Pancreas (tissue), 10 donors: ENCODE measurements at places on chromosomes 5 and 9.
A peak's percentile ranks its signal among the peaks of the same experiment; 100 is the strongest.

DNA sequence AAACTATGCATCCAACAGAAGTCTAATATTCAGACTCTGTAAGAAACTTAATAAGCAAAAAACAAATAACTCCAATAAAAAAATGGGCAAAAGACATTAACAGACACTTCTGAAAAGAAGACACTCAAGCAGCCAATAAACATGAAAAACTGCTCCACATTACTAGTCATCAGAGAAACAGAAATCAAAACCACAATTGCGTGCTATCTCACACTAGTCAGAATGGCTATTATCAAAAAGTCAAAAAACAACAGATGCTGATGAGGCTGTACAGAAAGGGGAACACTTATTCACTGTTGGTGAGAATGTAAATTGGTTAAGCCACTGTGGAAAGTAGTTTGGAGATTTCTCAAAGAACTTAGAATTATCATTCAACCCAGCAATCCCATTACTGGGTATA lies 101.2 kb upstream of the TRIM32 start:
- H3K27ac ChIP-seq, result no peak overlapping the region
- no peak overlapping the region for H3K4me3 ChIP-seq
- no peaks in the 10 kb centered on the region for H3K36me3 ChIP-seq
- DNase-seq, result no peak
- no peaks in the 10 kb centered on the region for H3K4me1 ChIP-seq

- no peaks in the 10 kb centered on the region for H3K36me3 ChIP-seq
- H3K4me1 ChIP-seq, result no peaks in the 10 kb centered on the region
- DNase-seq, result no peak
- H3K27me3 ChIP-seq, result no peaks in the 10 kb centered on the region
Observed at GRCh38 chr9:15512204-15512603, 1.4 kb upstream of the PSIP1 start.

DNA sequence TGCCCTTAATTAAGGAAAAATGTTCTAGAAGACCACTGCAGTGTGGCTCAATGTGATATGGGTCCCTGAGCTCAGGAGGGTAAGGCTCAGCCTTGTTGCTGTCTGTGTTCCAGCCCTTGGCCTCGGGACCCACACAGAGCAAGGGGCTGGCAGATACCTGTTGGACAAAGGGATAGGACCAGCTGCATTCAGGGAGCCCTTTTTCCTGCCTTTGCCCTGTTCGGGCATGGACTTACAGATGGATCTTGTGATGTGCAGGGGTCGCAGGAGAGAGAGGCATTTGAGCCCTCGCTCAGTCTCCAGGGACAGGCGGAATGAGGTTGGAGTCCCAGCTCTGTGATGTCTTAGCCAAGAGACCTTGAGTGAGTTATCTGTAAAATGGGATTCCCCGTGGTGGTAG lies 12.1 kb upstream of the BOD1 start:
- no peaks in the 10 kb centered on the region for H3K27me3 ChIP-seq
- H3K27ac ChIP-seq, result no peak overlapping the region
- no peak for DNase-seq
- no peaks in the 10 kb centered on the region for H3K4me1 ChIP-seq
- no peak overlapping the region for H3K4me3 ChIP-seq

DNA sequence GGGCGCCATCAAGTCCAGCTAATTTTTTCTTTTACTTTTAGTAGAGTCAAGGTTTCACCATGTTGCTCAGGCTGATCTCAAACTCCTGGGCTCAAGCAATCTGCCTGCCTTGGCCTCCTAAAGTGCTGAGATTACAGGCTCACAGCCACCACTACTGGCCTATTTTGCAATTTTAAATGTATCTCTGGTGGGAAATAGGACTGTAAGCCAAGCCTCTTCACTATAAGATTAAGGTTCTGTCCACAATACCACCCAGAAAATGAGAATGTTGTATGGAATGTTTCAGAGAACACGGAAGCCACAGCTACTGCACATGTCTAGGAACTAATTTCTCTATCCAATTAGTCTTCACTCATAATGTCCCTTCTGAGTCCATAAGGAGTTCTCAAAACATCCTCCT lies 607.3 kb downstream of the PRELID2 start:
- no peaks in the 10 kb centered on the region for H3K27me3 ChIP-seq
- DNase-seq, result no peak

DNA sequence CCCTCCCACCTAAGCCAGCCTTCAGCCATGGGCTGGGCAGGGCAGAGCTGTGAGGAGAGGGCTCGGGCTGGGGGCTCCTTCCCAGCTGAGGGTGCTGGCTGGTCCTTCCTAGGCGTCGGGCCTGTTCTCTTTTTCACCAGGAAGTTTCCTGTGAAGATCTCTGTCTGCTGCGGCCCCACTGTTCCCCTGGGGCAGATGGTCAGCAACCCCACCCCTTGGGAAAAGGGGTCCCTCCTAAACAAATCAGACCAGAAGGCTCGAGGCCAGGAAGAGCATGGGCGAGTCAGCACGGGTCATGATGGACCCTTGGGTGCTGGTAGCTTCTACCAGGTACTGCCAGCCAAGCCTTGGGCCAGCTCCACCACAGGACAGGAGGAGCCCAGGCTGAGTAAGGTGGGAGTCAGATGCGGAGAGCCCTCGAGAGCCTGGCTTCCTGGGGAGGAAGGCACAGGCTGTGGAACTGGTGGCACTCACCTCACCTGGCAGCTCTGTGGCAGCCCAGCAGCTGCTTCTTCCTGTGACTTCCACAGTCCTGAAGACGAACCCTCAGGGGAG lies 3.5 kb downstream of the CACNA1B start:
- DNase-seq, result no peak
- no peaks in the 10 kb centered on the region for H3K4me1 ChIP-seq
- H3K4me3 ChIP-seq, result no peak overlapping the region
- H3K27ac ChIP-seq, result no peak overlapping the region

DNA sequence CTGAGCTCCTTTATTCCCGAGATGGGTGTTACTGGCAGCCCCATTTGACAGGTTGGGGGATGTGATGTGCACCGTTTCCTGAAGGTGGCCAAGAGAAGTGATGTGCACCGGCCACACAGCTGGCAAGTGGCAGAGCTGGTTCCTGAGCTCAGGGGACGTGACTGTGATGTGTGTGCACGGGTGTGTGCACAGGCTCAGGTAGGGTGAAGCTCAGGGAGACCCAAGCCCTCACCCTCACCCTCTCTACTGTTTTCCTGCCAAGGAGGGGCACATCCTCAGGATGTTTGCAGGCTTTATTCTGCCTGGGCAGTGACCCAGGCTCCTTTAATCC lies 56.6 kb downstream of the WWC1 start:
- no peak overlapping the region for H3K4me3 ChIP-seq
- peak overlapping the region; percentile 26 for H3K27ac ChIP-seq
- peaks cover 25% of the 10 kb centered on the region for H3K4me1 ChIP-seq
- H3K27me3 ChIP-seq, result no peaks in the 10 kb centered on the region
- no peaks in the 10 kb centered on the region for H3K36me3 ChIP-seq

- H3K4me3 ChIP-seq, result no peak overlapping the region
- no peaks in the 10 kb centered on the region for H3K36me3 ChIP-seq
- DNase-seq, result no peak
- H3K27ac ChIP-seq, result no peak overlapping the region
- H3K27me3 ChIP-seq, result peaks cover 4% of the 10 kb centered on the region
Observed at GRCh38 chr5:73232266-73233041, 59.5 kb downstream of the TMEM174 start.

DNA sequence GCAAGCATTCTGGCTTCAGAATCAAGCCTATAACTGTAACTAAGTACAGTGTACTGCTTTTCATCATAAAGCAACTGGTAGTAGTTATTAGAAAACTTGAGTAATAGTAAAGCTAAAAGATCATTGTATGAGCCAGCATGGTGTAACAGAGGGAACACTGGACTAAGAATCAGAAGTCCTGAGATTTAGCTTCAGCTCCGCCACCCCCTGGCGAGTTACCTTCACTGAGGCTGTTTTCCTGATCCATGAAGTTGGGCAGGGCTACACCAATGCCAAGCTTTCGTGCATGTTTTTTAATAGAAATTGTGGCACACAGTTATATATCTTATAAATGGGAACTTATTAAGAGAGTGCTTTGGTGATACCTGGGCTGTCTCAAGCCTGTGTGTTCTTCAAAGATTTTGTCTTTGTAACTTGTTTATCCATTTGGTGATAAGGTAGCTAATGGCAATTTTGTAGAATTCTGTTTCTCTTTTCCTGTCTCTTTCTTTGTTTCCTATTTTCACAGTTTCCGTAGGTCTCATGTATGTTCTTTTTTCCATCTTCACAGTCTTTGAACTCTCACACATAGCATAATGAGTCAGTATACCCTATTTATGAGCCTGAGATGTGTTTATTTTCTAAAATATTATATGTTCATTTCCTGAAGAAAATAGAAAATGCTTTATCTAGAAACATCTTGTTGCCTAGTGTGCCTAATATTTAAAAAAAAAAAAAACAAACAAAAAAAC lies 102.3 kb downstream of the GDNF start:
- H3K36me3 ChIP-seq, result no peaks in the 10 kb centered on the region
- H3K4me1 ChIP-seq, result no peaks in the 10 kb centered on the region
- no peak for DNase-seq

DNA sequence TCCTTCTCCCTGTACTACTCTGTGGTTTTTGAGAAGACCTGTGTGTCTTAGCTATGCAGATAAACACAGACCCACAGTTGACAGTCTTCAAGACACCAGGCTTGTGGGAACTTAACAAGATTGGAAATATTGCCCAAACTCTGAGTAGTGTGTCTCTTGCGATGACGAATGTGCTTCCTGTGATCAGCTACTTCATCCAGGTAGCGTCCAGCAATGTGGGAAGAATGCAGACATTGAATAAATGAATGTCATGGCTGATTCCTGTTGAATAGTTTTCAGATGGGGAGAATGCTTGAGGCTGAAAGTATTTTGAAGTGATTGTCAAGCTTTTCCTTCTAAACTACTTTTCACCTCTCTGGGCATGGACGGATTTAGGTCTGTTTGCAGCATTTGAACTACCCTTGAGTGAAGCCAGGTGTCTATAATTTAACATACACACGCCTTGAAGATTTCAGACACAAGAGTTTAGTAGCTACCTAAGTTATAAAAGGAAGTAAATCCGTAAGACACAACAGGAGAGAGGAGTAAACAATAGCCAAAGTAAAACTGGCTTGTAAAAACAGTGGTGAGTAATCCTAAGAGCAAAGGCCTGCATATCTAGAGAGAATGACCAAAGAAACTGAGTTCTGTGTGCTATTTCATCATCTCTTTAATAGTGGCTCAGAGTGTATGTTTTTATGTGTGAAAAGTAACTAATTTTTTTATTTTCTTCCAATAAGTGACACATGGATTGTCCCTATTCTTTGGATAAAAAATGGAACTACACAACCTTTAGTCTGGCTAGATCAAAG lies 30.0 kb upstream of the ARL14EPL start:
- H3K4me1 ChIP-seq, result no peaks in the 10 kb centered on the region
- H3K4me3 ChIP-seq, result no peak overlapping the region
- no peaks in the 10 kb centered on the region for H3K36me3 ChIP-seq

DNA sequence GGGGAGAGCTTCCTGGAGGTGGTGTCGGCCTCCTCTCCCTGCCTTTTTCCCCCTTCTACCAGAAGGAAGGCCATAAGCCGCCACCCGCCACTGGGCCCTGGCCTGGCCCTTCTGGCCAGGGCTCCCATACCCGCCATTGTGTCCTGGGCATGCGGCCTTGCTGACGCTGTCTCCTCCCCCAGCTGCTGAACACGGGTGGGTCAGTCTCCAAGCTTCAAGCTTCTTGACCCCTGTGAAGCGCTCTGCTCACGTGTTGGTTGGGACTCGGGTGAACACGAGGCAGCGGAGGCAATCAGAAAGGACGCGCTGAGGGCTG lies 24.2 kb upstream of the UBAC1 start:
- no peak overlapping the region for H3K4me3 ChIP-seq
- H3K27me3 ChIP-seq, result no peaks in the 10 kb centered on the region
- no peaks in the 10 kb centered on the region for H3K36me3 ChIP-seq
- H3K4me1 ChIP-seq, result peaks cover 9% of the 10 kb centered on the region
- no peak for DNase-seq

DNA sequence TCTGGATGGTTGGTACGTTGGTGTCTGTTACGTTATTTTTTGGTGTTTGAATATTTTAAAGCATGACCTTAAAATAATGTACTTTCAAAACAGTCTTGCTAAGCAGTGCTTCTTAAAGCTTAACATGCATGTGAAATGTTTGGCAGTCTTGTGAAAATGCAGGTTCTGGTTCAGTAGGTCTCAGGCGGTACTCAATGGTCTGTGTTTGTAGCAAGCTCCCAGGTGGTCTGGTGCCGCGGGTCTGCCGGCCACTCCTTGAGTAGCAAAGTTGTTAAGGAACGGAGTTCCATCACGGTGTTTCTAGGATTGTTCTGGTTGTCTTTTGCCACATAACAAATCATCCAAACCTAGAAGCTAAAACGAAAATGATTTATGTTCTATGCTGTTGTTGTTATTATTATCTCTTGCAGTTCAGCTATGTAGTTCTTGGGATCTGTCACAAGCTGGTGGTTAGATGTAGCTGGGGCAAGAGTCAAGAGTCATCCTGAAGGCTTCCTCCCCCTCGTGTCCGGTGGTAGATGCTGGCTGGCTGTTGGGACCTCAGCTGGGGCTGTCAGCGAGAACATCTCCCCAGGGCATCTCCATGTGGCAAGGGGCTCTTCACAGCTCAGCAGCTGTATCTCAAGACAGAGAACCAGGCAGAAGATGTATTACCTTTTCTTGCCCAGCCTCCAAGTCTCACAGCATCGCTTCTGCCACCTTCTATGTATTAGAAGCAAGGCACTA lies 186.8 kb downstream of the PALM2AKAP2 start:
- H3K36me3 ChIP-seq, result no peaks in the 10 kb centered on the region
- H3K4me1 ChIP-seq, result no peaks in the 10 kb centered on the region
- H3K4me3 ChIP-seq, result no peak overlapping the region
- no peak overlapping the region for H3K27ac ChIP-seq

- no peak overlapping the region for H3K4me3 ChIP-seq
- no peaks in the 10 kb centered on the region for H3K36me3 ChIP-seq
- no peak overlapping the region for H3K27ac ChIP-seq
- H3K4me1 ChIP-seq, result no peaks in the 10 kb centered on the region
- DNase-seq, result no peak
Observed at GRCh38 chr9:123508048-123508447, 152.1 kb downstream of the CRB2 start.

GRCh38 chr5:67095346-67096171 lies 101.0 kb downstream of the CD180 start:
- no peak overlapping the region for H3K4me3 ChIP-seq
- peak overlapping the region; percentile 53 for H3K27ac ChIP-seq
- no peak for DNase-seq

- H3K4me3 ChIP-seq, result no peak overlapping the region
- H3K27me3 ChIP-seq, result no peaks in the 10 kb centered on the region
Observed at GRCh38 chr9:129501771-129502319, 119.1 kb downstream of the C9orf50 start.

DNA sequence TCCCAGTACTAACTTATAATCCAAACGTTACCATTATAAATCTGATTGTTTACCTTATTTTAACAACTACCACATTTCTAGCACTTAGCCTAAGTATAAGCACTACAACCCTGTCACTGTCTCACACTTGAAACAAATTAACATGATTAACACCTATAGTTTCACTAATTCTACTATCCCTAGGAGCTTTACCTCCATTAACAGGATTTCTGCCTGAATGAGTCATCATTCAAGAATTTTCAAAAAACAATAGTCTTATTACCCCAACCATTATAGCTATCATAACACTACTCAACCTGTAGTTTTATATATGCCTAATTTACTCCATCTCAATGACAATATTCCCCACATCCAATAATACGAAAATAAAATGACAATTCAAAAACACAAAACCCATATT lies 89.6 kb downstream of the INSL6 start:
- H3K4me1 ChIP-seq, result no peaks in the 10 kb centered on the region
- no peaks in the 10 kb centered on the region for H3K27me3 ChIP-seq
- H3K4me3 ChIP-seq, result no peak overlapping the region
- no peak overlapping the region for H3K27ac ChIP-seq
- DNase-seq, result no peak
- no peaks in the 10 kb centered on the region for H3K36me3 ChIP-seq

GRCh38 chr5:139185589-139185988 lies 12.6 kb downstream of the SIL1 start:
- no peak overlapping the region for H3K27ac ChIP-seq
- H3K36me3 ChIP-seq, result no peaks in the 10 kb centered on the region
- DNase-seq, result no peak
- peaks cover 18% of the 10 kb centered on the region for H3K4me1 ChIP-seq
- no peaks in the 10 kb centered on the region for H3K27me3 ChIP-seq
